ENCODE measurements at places on chromosomes 13 and 19.

- no peak for DNase-seq
These were observed 99.3 kb downstream of the DHRS12 start for GRCh38 chr13:51704399-51705313.

- no peak for DNase-seq
These were observed 24.6 kb downstream of the TPT1 start for GRCh38 chr13:45316338-45316737.

DNA sequence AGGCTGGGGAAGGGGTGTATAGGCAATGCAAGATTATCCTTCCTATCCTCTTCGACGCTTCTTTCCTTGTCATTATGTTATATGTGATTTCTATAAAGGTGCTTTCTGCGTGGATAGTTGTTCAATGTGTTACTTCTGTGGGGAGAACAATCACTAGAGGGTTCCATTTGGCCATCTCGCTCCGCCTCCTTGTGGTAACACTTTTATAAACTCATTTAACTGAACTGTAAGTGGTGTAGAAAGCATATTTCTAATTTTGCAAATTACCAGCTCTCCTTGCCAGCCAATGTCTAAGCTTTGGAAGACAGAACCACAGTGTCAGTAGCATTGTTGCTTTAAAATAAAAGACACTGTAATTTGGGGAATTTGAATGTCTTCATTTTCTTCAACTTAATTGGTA is 1093.7 kb upstream of the MIR17HG start:
- no peak for DNase-seq

GRCh38 chr13:111161601-111162600 is 46.8 kb downstream of the ARHGEF7 start:
- no peak for DNase-seq

- DNase-seq, result no peak
These were observed 50.6 kb downstream of the MYO16 start for GRCh38 chr13:108680011-108680410.

DNA sequence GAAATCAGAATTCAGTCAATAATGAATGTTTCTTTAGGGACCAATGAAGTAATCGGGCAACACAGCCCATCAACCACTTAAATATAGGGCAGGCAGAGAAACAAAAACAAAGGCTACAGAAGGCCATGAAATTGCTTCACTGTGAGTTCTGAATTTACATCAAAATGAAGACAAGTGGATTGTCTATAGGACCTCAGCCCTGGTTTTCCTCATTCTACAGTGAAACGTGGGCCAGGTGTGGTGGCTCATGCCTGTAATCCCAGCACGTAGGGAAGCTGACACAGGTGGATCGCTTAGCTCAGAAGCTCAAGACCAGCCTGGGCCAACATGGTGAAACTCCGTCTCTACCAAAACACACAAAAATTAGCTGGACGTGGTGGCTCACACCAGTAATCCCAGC is 416.0 kb downstream of the KLF12 start:
- no peak for DNase-seq

DNA sequence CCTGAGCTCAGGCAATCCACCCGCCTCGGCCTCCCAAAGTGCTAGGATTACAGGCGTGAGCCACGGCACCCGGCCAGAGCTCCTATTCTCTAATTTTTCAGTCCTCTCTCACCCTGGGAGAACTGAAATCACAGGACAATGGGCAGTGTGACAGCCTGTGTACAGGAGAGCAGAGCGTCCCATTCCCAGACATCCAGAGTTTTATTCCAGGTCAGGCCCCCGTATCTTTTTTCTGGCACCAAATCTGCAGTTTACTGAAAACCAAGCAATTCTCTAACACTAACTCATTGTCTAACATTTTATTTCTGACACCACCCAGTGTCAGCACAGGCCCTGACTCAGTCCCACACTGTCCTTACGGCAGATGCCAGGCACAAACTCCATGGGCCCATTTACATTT is 6.7 kb downstream of the ZNF708 start:
- DNase-seq, result no peak

DNA sequence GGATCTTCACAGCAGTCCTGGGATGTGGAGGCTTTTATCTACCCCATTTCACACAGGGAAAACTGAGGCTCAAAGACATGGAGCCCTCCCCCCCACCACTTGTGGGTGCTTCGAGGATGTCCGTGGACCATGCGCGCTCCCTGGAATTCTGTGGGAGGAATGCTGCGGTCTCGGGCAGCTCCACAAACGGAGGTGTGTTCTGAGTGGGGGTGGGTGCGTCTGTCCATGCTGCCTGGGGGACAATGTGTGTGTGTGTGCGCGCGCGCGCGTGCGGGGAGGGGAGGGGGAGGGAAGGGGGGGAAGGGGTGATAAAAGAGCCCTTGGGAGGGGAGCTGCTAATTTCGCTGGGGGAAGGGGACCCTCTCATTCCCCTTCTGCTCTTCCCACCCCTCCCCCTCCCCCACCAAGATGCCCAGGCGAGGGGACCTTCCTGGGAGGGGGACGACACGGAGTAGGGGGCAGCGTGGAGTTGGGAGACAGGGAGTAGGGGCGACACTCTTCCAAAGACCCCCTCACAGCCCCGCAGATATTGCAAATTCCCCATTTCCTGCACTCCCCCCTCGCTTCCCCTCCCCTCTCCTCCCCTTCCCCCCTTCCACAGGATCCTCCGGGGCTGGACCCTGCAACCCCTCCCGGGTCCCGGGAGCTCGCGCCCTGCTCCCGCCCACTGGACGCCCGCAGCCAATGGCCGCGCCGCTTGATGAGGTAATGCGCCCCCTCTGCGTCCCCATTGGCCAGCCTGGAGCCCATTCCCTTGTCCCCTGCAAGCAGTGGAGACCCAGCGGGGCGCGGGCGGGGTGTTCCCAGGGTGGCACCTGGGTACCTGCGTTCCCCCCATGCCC is 18.9 kb upstream of the ZNRF4 start:
- DNase-seq, result peak; percentile 82

DNA sequence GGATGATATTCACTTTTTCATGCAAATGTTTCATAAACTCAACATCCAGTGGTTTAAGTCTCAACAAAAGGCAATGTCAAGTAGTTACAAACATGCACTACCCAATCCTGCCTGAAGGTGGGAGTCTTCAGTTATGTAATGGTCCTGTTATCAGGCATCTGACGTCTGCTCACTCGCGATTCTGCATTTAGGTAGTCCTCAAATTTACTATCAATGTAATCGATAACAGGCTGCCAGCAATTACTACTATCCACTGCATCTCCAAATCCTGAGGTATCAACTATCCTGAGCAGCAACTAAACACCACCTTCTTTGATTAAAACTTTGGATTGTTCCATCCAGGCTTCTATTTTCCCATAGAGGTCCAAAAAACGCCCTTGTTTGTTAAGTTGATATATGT is 51.2 kb downstream of the NLRP12 start:
- no peak for DNase-seq

GRCh38 chr19:33460221-33460908 is 61.2 kb downstream of the PEPD start:
- no peak for DNase-seq

- DNase-seq, result no peak
These were observed 44.8 kb downstream of the C13orf42 start for GRCh38 chr13:51066091-51066831.

GRCh38 chr13:113431171-113431570 is 22.1 kb downstream of the ADPRHL1 start:
- DNase-seq, result no peak

GRCh38 chr13:30331331-30331771 is 24.0 kb upstream of the KATNAL1 start:
- DNase-seq, result no peak
